Activated naive CD4-positive, alpha-beta T cell treated with anti-CD3 and anti-CD28 coated beads, Interleukin-2, amount 10 ng/mL, durations not matched to agents 7 days and 5 days (primary cell): ENCODE measurements at places on chromosomes 4 and X.

- DNase-seq = no peak
These were observed 68.4 kb upstream of the RELL1 start for GRCh38 chr4:37754410-37755185.

DNA sequence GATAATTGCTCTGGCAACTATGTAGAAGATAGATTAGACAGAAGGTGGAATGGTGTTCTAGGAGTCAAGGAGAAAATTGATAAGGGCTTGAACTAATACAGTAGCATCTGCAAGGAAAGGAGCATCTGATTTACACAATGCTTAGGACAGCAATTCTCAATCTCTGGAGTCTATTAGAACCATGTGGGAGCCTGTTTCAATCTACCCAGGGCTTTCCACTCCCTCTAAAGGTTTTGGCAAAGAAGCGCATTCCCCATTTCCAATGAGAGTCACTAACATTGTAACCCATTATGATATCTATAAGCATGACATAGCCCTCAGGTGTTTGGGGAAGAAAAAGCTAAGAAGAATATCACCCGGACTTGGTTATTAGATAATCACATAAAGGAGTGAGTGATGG, 168.2 kb downstream of the COL25A1 start:
- DNase-seq = no peak

DNA sequence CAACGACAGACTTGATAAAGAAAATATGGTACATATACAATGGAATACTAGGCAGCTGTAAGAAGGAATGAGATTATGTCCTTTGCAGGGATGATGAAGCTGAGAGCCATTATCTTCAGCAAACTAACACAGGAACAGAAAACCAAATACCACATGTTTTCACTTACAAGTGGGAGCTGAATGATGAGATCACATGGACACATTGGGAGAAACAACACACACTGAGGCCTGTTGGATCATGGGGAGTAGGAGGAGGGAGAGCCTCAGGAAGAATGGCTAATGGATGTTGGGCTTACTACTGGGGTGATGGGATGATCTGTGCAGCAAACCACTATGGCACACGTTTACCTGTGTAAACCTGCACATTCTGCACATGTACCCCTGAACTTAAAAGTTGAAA, 209.7 kb downstream of the SPRY1 start:
- no peak for DNase-seq

- no peak for DNase-seq
These were observed 33.1 kb upstream of the TAPT1 start for GRCh38 chr4:16259241-16259888.

GRCh38 chr4:161577579-161578301, 586.1 kb downstream of the FSTL5 start:
- no peak for DNase-seq

GRCh38 chrX:150767045-150767395, 73.8 kb downstream of the MTMR1 start:
- DNase-seq = no peak

GRCh38 chr4:70678383-70678999, 9.8 kb upstream of the UTP3 start:
- no peak for DNase-seq

DNA sequence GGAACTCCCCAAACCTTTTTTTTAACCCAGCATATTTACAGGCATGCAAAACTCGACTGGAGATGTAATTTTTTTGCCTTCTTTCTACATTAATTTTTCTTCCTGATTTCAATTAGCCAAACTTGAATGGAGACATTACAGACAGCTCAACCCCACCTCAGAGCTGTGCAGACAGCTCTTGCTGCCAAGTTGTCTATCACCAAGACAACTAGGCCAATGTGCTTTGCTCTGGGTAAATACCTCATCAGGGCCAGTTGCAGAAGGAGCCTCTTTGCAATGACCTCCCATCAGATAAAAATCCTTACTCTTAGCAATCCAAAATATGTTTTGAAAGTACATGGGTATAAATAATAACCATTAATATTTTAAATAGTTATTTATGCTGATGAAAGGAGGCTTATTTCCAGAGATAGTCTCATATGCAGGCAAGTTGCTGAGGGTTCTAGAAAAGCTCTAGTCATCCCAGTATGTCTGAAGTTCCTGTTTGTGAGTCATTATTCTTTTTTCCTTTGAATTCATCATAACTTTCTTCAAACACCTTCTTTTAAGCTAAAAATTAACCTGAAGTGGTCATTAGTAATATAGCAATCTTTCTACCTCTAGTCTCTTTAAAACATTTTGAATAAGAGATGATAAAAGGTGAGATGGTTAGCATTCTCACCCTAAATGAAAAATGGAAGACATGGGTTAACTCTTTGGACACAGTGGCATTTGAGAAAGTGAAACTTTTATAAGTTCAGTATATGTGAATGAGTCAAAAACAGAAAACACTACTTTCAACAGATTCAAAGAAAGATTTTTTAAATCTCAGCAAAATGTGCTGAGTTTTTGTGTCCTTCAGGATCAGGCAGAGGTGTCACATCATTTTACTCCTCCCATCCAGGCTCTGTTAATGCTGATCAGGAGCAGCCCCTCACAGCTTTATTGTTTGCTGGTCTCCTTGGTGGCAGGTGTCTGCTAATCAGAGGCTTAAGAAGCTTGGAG, 475.5 kb upstream of the FGF16 start:
- DNase-seq = no peak

DNA sequence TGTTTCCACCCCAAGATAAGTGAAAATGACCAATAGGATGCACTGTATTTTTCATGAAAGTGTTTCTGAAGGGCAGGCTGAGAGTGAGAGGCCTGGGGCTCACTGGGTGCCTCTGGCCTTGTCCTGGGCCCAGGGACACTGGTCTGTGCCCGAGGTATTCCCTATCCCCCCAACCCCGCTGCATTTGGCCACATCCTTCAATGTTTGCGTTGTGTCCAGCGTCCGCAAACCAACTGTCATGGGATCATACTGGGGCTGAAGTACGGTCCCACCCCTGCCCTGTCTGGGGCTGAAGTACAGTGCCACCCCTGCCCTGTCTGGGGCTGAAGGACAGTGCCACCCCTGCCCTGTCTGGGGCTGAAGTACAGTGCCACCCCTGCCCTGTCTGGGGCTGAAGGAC, 22.0 kb upstream of the MSANTD1 start:
- DNase-seq = no peak

GRCh38 chr4:102534845-102535244, 33.7 kb downstream of the NFKB1 start:
- DNase-seq = no peak

DNA sequence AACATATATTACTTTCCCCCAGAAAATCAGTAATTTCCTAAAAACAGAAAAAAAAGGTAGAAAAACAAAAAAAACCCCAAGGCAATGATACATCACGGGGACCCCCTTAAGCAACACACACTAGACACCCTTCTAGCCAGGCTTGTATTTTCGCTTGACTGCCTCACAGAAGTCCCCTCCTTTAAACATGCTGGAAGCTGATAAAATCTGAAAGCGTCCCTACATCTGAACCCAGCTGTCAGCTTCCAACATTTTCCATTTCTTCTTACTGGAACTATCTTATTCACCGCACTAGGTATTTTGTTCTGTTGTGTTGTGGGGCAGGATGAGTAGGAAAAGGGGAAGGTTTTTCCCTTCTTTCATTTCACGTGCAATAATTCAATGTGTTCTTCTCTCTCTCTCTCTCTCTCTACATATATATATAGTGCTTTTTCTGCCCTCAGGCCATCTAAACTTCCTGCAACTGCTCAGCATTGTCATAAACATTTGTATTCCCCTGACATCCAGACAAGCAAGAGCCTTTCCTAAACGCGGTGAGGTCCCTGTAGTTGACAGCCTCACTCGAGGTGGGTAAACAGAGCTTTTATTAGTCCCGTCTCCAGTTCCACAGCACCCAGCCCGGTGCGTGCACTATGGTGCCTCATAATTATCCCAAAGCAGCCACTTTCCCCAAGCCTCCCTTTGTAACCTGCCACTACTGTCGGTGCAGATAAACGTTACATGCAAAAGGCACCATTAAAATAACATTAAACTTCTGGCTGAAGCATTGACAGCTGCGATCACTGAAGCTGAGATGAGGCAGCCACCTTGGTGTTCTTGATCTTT, 82.5 kb downstream of the GATB start:
- no peak for DNase-seq

DNA sequence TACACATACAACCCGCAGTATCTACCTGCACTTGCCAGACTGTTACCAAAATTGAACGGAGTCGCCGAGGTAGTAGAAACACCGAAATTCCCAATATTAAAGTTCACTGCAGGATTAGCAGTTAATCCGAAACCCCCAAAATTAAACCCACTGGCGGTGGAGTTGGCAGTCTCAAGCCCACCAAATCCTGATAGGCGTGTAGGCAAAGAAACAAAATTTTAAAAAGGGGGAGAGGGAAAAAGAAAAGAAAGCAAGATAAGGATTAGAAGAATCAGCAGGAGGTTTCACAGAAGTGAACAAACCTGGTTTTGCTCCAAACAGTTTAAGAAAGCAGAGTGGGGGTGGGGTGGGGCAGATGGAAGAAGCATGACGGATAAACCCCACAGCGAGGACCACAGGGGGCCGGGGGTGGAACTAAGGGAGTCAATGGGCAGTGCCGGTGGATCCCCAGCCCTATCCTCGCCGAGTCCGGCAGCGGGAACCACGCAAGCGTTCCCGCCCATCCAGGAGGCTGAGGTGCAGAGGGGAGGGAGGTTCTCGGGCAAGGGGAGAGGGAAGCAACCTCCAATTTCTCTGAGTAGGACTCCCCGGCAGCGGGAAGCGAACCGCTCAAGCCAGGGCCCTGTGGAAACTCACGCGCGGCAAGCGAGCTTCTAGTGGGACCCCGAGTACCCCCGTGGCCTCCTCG, 599 bp downstream of the NUP54 start:
- DNase-seq = peak; percentile 66

DNA sequence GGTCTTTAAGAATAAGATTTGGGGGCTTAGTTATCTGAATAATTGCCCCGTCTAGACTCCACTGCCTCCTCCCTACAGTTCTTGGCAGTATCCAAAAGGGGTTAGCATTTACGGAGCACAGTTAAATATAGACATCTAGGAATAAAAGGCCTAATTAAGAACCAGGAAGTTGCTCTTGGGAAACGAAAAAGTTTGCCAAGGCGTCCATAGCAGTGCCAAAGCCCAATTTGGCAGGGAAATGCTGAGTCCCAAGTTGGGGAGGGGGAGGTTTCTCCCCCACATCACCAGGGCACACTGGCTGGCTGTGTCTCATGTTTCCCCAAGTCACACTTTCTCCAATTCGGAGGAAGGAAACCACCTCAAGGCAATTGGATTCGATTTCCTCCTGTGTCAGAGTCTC, 338.7 kb downstream of the FBXW7 start:
- no peak for DNase-seq

- no peak for DNase-seq
These were observed 67.6 kb downstream of the PPP2R2C start for GRCh38 chr4:6404611-6405396.

DNA sequence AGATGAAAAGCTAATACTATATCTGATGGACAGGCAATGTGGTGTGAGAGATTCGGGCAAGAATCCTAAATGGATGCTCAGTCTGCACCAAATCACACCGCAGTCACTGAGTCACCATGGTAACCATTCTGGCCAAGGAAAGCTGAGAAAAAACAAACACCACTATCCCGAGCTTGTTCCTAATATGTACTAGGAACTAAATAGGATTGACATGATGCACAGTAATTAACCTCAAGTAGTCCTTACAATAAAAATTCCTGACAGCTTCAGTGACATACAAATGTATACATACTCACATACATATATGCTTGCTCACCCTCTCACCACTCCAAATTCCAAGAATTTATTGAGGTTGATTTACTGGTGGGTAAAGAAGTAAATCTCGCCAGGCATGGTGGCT, 1.1 kb upstream of the RAB40A start:
- DNase-seq = no peak

DNA sequence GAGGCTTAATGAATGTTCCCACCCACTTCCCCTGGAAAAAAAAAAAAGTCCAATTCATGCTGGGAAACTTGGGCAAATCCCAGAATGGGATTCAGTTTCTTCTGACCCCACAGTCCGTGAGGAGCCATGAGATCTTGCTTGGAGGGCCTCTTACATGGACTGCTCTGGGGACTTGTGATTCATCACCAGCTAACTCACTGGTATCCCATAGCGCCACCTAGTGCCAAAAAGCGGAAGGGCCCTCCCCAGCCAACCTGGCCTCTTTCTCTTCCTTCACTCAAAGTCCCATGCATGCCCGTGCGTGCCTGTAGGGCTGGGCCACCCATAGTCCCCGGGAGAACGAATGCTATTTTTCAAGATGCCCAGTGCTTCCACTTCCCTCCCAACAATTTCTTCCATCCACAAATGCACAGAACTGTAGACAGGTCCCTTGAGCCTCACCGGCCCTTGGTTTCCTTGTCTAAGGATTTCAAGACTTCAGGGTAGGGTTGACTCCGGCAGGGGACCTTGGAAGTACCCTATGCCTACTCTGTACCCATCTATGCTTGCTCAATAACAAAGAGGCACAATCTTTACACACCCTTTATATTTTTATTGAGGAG, 5.1 kb downstream of the RTL5 start:
- peak; percentile 86 for DNase-seq

DNA sequence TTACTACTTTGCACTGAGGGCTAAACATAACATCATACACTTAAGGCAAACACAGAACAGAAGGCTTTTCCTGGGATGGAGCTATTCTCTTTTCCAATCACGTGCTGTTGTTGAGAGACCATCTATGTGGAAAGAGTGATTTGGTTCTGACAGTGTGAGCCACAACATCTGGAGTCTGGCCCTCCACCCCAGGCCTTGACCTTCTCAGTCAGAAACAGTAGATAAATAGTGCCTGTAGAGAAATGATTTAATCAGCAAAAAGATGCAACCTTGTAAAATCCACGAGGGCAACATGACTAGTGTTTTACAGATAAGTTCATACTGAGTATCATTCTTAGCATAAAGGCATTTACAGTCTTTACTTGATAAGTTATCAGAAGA, 10.8 kb upstream of the SFRP2 start:
- no peak for DNase-seq

DNA sequence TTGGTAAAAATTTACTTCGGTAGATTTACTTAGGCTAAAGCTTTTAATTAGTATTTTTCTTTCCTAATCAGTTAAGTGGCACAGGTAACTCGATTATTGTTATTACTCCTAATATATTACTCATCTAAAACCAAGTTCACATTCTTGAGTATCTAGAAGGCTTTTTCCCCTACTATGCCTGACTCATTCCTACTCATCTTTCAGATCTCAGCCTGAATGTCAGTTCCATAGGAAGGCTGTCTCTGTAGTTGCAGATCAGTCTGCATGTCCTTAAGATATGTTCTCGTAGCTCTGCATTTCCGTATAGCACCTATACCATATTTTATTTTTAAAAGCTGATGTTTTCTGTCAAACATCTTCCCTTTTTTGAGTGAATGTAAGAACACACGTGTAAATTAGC, 5.9 kb upstream of the FAM184B start:
- DNase-seq = no peak

GRCh38 chr4:76624931-76625715, 190.1 kb downstream of the SHROOM3 start:
- no peak for DNase-seq

GRCh38 chrX:39853417-39854030, 244.2 kb downstream of the BCOR start:
- no peak for DNase-seq

GRCh38 chrX:17485391-17485790, 110.4 kb downstream of the NHS start:
- no peak for DNase-seq
